ENCODE measurements at places on chromosomes 7 and 10.

DNA sequence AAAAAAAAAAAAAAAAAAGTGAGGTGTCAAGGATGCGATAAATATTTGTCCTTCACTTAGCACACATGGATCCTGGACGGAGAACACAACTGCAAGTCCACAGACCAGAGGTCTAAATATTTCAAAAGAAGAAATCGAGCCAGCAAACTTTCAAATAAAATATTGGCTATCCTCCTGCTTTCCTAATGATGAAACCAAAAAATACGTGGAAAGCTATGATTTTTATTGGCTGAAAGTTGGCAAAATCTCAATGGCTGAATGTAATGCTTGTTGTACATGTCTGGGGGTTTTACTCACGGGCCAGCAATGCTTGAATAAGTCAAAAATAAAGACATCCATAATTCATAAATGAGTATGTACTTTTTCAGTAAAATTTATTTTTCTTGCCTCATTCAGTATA is 19.0 kb upstream of the MGMT start:
- DNase-seq = no peak

GRCh38 chr10:128211064-128211504 is 84.9 kb upstream of the MKI67 start:
- no peak for DNase-seq

GRCh38 chr7:102978284-102978683 is 65.5 kb downstream of the LRRC17 start:
- DNase-seq = no peak

DNA sequence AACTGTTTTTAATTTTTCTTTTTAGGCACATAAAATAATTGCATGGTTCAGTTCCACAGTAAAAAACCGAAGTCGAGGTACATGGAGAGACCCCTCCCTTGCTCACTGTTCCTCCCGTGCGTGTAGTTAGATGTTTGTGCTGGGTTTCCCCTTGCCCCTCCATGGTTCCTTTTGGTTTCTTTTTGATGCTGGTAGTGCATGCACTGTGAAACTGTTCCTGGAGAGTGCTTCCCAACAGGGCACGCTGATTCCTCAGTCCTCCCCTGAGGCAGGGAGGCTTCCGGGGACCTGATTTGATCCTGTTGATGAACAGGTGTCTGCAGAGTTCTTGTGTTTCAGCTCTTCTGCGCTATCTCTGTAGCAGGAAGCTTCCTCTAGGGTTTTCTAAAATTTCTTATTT is 69.5 kb downstream of the ADCY1 start:
- DNase-seq = no peak

- no peak for DNase-seq
Measured at GRCh38 chr7:4302203-4302905, 379.7 kb upstream of the FOXK1 start.
